ENCODE measurements at places on chromosomes 6 and 20.
A peak's percentile ranks its signal among the peaks of the same experiment; 100 is the strongest.

DNA sequence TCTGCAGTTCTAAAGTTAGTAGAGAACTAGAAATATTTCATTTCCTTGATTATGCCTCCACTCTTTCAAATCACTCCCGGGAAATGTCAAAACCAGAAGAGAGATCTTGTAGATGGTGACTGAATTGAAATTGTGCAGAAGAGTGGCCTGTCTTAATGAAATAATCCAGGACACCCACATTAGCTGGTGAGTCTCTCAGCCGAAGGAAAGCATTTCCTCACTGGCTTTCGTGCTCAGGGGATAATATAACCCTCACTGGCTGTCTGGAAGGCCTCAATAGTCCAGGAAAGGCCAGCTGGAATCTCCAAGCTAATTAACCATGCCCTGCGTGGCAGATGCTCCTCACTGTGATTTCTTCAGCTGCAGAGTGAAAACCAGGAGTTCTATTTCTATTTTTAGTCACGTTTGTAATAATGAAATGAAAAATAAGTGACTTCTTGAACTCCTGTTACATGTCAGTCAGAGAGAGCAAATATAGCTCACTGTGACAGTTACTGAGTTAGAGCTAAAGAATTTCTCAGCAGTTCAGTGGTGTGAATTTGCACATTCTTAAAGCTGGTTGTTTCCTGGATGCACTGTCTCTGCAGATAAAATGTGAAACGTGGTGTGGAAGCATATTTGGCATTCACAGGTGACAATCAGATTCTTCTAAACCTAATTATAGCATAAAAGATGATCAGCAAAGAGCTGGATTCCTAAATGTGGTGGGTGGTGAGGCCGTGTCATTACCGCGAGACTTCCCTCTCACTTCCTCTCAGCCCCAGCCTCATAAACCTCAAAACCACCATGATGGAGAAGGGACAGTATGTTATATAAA, 211.7 kb downstream of the LMBRD1 start:
- DNase-seq = no peak

DNA sequence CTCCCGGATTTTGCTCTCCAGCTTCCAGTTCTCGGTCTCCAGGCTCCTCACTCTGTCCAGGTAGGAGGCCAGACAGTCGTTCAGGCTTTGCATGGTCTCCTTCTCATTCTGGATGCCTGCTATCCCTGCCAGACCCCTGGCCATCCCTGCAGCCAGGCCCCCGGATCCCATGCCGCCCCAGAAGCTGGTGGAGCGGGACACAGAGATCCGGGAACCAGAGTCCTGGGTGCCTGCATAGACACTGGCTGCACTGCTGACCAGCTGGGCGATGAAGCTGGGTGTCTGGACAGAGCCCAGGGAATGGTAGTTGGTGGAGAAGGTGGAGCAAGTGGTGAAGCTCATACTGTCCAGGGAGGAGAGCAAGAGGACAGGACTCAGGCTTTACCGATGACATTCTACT, 2.9 kb upstream of the CALHM6 start:
- no peak for DNase-seq

- peak; percentile 69 for DNase-seq
Observed at GRCh38 chr6:159977255-159977903, 8.5 kb downstream of the IGF2R start.

GRCh38 chr20:44018259-44018941, 103.7 kb downstream of the TOX2 start:
- peak; percentile 93 for DNase-seq

GRCh38 chr20:6057691-6058090, 3.8 kb upstream of the LRRN4 start:
- DNase-seq = no peak

- DNase-seq = no peak
Observed at GRCh38 chr20:1964061-1964460, 29.8 kb downstream of the PDYN start.

GRCh38 chr6:106063448-106063850, 22.7 kb upstream of the PRDM1 start:
- DNase-seq = peak; percentile 73

- no peak for DNase-seq
Observed at GRCh38 chr6:83696674-83697073, 12.2 kb downstream of the SNAP91 start.

GRCh38 chr20:52426856-52427255, 235.3 kb upstream of the ZFP64 start:
- no peak for DNase-seq

GRCh38 chr6:90387383-90387775, 90.7 kb upstream of the BACH2 start:
- no peak for DNase-seq

GRCh38 chr6:34230653-34231371, 5.9 kb upstream of the HMGA1 start:
- no peak for DNase-seq
